CD4-positive, alpha-beta T cell treated with Interleukin-17A for 4 hours (primary cell): ENCODE measurements at places on chromosomes 3 and 15.

DNA sequence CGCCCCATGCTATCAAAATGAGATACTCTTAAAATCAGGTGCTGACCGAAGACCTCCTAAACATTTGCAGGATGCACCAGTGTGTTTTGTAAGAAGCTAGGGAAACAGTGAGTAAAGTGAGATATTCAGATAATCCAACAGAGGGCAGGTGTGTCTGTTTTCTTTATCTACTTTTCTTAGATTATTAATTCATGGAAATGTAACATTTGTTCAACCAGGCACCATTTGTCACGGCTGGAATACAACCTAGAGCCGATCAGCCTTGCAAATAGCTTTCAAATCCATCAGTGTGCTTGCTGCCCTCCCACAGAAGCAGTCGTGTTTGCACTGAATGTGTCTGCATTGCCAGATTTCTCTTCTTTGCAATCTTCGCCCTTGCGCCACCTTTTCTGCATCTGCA, 201.9 kb upstream of the CHRM5 start:
- no peak for DNase-seq

GRCh38 chr15:68924866-68925560, 5.3 kb upstream of the SPESP1 start:
- DNase-seq = peak; percentile 62

DNA sequence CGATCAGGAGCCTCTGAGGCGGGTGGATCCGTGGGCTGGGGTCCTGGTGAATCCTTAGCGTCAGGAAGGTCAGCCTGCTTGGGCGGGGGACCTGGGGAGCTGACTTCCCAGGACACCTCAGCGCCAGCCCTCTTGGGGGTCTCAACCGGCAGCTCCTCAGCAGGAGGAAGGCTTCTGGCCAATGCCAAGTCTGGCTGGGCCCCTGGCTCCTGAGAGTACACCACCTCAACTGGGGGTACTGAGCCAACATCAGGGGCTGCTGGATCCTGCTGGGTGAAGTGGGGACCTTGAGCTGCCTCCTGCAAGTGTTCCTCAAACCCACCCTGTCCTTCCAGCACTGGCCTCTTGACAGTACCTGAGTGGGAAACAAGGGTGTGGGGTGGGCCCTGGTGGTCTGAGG, 3.1 kb downstream of the PRRT3 start:
- DNase-seq = no peak

DNA sequence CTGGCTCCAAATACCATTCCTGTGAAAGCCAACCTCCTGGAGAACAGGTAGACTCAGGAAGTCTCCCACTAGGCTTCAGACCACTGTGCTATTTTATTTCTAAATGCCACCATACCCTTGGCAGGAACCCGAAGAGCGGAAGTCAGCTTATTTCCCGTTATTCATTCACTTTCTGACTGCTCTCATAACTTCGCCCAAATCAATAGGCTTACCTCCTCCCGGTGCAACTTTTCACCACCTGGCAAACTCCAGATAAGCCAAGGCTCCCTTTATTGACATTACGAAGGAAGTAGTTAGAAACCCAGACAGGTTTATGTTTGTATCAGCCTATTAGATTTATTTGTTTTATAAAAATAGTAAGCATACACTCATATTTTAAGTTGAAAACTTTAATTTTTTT, 3.3 kb upstream of the CCDC54 start:
- DNase-seq = no peak

DNA sequence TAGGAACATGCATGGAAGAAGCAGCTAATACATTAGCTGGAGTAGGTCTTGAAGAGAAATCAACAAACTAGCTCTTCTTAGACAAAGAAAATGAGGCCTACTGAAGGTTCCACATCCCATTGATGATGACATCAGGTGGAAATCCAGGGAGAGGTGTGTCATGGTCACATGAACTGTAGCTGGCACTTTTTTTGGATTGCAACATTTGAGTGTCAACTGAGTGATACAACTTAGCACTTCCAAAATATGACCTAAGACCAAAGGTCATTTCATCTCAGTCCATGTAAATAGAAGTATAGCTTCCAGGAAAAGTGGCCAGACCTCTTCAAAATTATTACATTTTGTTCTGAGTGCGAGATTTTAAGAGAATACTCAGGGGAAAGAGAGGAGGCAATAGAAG, 117.2 kb upstream of the MEIS2 start:
- DNase-seq = no peak

- DNase-seq = no peak
Measured at GRCh38 chr3:158494673-158495072, 76.3 kb upstream of the MLF1 start.

DNA sequence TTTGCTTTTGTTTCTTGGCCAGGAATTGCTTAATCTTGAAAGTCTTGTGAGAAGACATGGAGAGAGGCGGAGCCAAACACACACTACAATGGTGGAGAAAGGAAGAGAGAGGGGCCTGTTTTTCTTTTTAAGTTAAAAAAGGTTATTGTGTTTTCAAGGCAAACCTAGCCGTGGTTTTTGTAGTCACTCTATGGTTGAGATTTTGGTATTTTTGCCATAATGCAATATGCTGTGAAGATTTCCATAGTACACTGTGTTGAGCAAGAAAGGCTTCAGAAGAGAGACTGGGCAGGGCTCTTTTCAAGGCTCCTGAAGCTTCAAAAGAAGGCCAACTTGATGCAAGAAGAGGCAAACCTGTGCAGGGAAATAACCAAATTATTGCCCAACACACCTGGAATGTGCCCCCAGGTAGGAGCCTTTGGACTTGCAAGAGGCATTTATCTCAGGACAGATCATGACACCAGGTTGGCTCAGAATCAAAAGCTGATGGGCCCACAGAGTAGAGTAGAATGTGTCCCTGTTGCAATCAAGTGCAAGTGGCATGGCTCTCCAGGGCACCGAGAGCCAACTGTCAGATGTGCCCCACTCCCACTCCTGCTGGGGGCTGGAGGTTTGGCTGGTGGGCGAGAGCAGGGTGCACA, 22.1 kb downstream of the AMOTL2 start:
- no peak for DNase-seq

- no peak for DNase-seq
Measured at GRCh38 chr15:63953524-63953923, 92.8 kb downstream of the DAPK2 start.

DNA sequence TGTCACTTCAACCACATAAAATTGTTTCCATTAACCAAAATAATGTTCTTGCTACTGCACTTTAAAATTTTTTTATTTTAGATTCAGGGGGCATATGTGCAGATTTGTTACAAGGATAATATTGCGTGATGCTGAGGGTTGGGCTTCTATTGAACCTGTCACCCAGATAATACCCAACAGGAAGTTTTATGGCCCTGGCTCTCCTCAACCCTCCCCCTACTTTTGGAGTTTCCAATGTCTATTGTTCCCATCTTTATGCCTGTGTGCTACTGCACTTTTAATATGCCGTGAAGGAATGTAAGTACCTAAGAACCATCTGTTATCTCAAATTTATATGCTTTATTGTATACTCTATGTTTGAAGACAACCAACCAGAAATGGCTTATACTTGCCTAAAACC, 42.0 kb upstream of the IMPG2 start:
- no peak for DNase-seq

- DNase-seq = no peak
Measured at GRCh38 chr3:96434651-96435050, 379.7 kb upstream of the EPHA6 start.

GRCh38 chr3:47261301-47261700, 21.3 kb downstream of the KIF9 start:
- DNase-seq = no peak

GRCh38 chr3:174356596-174356995, 502.5 kb upstream of the NAALADL2 start:
- DNase-seq = no peak

DNA sequence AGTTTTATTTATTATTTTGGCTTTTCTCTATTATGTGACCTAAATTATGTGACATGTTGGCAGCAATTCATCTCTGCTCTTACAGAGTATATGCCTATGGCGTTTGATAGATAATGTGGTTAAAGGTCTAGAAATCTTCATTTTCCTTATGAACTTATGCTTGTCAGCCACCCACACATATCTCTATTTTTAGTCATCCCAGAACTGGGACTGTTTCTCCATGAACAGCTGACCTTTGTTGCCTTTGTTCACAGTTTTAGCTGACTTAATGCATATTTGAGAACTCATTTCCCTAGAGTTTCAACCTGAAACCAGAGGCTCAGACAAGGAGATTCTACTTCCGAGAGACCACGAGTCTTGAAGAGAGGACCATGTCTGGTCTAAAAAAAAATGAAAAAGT, 176.5 kb downstream of the RAP2B start:
- no peak for DNase-seq

DNA sequence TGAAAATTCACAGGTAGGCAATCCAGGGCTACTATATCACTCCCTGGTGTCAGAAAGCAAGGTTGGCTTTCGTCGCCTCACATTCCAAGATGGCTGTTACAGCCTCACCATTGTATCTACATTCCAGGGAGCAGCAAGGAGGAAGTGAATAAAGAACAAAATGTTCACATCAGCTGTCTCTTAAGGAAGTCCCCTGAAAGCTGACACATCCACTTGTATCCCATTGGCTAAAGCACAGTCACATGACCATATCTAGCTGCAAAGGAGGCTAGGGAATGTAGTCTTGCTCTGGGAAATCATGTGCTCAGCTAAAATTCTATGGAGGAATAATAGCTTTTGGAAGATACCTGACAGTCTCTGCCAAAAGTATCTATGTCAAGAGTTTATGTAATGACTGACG, 12.8 kb upstream of the GATA2 start:
- DNase-seq = no peak

GRCh38 chr15:68990231-68990991, 24.1 kb upstream of the NOX5 start:
- DNase-seq = no peak

- no peak for DNase-seq
Measured at GRCh38 chr3:26587571-26587970, 35.0 kb upstream of the LRRC3B start.

DNA sequence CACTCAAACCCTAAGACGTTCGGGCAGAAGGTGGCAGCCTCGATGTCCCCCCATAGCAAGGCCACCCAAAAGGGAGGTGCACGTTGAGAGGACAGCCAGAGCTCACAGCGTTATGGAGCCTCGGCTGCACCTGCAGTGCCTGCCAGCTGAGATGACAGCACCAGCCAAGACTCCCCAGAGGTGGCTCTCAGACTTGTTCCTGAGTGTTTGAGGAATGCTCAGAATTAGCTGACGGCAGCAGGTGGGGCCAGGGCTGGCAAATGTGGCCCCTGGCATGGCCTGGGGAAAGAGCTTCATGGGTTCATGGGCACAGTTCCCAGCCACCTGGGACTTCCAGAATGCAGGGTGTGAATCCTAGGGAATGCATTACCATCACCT, 177.8 kb downstream of the KLF13 start:
- DNase-seq = no peak

DNA sequence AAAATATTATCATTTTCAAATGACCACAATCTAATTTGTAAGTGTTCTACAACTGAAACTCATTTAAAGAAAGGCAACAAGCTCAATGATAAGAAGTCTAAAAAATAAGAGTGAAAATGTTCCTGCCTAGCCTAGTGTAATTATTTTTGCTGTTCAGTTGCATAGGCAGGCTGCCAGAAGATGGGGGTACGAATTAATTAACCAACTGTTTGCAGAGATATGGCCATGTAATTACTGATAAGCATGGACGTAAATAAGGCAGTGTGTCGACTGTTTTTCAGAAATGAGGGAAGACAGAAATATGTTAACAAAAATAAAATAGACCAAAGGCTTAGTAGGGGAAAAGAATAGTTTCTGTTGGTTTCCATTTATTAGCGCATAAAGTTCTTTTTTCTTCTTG, 24.7 kb upstream of the SCAANT1 start:
- DNase-seq = no peak

- DNase-seq = no peak
Measured at GRCh38 chr15:51223771-51224229, 114.6 kb downstream of the CYP19A1 start.

DNA sequence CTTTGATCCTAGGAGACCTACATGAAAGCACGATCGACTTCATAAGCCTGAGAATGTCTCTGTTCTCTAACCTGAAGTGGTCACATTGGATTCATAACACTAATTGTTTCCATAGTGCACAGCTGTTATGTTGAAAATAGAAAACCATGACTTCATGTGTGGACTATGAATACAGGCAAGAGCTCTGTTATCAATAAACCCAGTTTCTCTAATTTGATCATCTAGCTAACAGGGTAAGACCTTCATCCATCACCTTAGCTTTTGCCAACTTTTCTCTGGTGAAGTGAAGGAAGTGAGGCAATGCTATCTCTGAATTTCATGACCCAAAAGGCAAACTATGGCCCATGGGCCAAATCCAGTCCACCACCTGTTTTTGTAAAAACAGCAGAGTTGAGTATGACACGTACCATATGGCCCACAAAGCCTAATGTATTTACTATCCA, 27.2 kb downstream of the ABI3BP start:
- DNase-seq = no peak

GRCh38 chr3:31361371-31362273, 171.1 kb upstream of the STT3B start:
- DNase-seq = no peak

GRCh38 chr3:15332405-15333098, at the start of gene SH3BP5:
Gene SH3BP5, minus strand, starts transcription at chr3:15332586. Its CDS starts 178 bp downstream, at chr3:15332408.
- peak; percentile 82 for DNase-seq

GRCh38 chr3:197456261-197457091, 99.3 kb downstream of the BDH1 start:
- peak; percentile 68 for DNase-seq

- no peak for DNase-seq
Measured at GRCh38 chr3:13580256-13581023, 31.5 kb downstream of the FBLN2 start.

DNA sequence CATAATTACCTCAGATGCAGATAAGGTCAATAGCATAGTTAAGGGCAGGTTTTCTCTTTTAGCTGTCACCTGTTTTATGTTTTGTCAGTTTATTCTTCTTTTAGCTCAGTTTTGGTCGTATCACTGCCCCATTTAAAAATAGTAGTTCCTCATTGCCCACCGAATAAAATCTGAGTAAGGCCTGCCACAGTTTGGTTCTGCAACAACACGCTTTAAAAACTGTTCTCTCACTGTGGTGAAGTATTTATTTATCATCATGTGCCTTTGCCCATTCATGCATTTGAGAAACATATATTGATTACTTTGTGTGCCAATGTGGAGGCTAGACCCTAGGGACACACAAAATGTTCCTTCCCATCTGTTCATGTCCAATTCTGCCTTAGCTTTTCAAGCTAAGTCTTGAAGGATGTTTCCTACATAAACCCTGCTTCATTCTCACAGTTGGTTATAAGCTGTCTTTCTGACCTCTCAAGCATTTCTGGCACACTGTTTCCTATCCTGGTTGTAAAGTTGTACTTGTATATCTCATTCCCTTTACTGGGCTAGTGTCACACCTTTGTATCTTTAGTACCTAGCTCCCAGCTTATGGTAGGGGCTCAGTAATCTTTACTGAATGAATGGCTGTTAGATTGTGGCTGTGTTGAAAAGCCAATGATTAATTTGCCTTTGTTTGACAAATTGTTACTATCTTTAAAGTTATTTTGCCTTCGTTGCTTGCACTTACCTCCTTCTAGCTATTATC, 23.9 kb downstream of the AKAP13 start:
- no peak for DNase-seq

- DNase-seq = no peak
Measured at GRCh38 chr3:151404316-151404715, 19.8 kb upstream of the P2RY12 start.

GRCh38 chr15:91789136-91789535, 64.4 kb upstream of the SLCO3A1 start:
- DNase-seq = no peak

- no peak for DNase-seq
Measured at GRCh38 chr15:93040288-93041158, 48.5 kb downstream of the RGMA start.
